ENCODE measurements at places on chromosomes 13 and 19.

DNA sequence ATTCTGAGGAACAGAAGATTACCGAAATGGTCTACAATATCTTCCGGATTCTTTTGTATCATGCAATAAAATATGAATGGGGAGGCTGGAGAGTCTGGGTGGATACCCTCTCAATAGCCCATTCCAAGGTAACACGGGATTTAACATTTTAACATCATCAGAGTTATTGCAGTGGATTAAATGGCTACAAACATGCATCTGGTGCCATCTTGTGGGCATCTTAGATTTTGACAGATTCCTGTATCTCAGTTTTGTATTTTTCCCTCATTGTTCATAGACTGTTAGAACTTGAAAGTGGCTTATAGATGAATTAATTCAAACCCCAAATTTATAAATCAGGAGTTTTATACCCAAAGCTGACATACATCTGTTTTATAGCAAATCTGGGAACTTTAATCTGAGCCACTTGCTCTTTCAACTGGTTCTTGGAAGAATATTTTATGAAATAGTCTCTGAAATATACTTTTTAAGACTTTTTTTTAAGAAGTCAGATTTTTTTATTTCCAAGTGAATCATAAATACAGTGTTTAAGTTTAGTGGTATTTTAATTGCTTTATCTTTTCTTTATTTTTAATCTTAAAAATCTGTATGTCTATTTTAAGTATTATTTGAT lies 215.2 kb downstream of the NBEA start:
- DNase-seq, result no peak

GRCh38 chr19:42065511-42065910 lies 4.5 kb downstream of the GRIK5 start:
- DNase-seq, result no peak

GRCh38 chr13:109454167-109454917 lies 332.0 kb downstream of the IRS2 start:
- DNase-seq, result no peak

- DNase-seq, result no peak
Observed at GRCh38 chr19:7460562-7460966, 28.3 kb downstream of the PEX11G start.

GRCh38 chr13:97627566-97627965 lies 193.6 kb downstream of the RAP2A start:
- no peak for DNase-seq

GRCh38 chr13:43876366-43876765 lies 3.2 kb downstream of the CCDC122 start:
- DNase-seq, result no peak

- no peak for DNase-seq
Observed at GRCh38 chr13:48840366-48840765, 135.3 kb upstream of the FNDC3A start.

- no peak for DNase-seq
Observed at GRCh38 chr13:26678796-26679195, 81.8 kb downstream of the GPR12 start.

DNA sequence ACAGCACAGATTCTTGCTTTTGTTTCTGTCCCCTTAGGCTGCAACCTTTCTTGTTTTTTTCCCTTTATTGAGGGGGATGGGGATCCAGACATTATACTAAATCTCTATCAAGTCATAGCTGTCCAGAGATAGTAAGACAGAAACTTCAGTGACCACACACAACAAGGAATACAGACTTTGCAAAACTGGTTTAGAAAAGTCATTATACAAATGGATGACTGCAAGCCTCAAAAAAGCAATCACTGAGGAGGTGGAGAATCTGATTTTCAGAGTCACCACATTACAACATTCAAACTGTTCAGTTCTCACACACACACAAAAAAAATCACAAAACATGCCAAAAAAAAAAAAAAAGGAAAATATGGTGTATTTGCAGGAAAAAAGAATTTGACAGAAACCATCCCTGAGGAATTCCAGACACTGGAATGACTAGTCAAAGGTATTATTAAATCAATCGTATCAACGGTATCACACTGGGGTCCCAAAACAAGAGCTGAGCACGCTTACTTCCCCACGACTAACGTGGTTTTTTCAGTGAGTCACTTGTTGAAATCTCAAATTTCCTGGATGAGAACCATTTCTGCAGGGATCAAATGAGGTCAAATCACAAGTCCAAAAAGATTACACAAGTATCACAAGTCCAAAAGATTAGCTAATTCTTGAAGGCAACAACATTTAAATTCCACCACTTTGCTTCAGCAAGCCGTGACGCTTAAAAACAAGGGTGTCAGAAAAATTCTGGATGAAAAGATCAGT lies 41.2 kb downstream of the USP12 start:
- DNase-seq, result no peak

DNA sequence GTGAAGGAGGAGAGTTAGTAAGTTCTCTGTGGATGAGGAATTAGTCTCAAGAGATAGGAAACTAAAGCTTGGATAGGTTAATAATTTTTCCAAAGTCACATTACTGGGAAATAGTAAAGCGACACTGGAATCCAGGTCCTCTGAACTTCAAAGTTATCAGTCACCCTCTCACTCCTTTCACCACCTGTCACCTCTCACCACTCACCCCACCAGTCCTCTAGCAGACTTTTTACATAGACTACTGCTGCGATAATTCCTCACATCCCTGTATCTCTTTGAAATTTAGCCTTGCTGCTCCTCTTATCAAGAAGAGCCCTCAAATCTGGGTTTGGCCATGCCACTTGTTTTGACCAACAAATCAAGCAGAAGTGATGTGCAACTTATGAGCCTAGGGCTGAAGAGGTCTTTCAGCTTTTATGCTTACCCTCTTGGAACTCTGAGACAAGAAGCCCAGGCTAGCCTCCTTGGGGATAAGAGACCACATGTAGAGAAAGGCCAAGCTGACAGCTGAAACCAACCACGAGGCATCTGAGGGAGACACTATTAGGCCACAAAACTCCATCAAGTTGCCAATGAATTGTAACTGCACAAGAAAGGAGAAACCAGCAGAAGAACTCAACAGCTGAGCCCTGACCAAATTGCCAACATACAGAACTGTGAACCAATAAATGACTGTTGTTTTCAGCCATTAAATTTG lies 41.2 kb downstream of the STARD13 start:
- no peak for DNase-seq

GRCh38 chr19:15529774-15530372 lies 21.5 kb downstream of the CYP4F22 start:
- DNase-seq, result no peak

DNA sequence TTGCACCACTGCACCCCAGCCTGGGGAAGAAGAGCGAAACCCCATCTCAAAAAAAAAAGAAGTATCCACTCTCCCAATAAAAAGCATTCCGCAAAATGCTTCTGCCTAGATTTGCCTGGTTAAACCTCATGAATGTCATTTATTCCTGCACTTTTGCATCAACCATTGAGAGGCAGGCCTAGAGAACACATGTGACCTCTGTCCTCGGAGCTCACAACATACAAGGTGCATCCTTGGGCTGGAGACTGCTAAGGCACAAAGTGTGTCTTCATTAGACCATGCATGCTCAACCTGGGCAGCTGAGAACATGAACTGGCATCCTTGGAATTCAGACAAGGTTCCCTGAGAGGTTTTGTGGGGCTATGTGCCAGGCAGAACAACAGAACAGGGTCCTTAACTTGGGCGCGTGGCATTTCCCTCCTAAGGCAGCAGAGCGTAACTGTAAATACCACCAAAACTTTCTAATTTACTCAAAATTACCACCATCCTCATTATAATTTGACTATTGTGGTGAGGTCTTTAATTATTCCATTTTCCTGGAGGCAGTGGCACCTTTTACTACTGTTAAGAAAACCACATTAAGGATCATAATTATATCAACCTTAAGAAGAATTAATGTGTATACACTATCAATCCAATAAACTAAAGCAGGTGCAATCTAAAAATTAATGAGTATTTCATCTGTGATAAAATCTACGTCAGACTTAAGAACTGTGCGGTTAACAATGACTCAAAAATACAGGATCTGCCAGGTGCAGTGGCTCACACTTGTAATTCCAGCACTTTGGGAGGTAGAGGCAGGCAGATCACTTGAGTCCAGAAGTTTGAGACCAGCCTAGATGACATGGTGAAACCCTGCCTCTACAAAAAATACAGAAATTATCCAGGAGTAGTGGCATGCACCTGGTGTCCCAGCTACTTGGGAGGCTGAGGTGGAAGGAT lies 13.8 kb downstream of the RCBTB1 start:
- DNase-seq, result no peak

DNA sequence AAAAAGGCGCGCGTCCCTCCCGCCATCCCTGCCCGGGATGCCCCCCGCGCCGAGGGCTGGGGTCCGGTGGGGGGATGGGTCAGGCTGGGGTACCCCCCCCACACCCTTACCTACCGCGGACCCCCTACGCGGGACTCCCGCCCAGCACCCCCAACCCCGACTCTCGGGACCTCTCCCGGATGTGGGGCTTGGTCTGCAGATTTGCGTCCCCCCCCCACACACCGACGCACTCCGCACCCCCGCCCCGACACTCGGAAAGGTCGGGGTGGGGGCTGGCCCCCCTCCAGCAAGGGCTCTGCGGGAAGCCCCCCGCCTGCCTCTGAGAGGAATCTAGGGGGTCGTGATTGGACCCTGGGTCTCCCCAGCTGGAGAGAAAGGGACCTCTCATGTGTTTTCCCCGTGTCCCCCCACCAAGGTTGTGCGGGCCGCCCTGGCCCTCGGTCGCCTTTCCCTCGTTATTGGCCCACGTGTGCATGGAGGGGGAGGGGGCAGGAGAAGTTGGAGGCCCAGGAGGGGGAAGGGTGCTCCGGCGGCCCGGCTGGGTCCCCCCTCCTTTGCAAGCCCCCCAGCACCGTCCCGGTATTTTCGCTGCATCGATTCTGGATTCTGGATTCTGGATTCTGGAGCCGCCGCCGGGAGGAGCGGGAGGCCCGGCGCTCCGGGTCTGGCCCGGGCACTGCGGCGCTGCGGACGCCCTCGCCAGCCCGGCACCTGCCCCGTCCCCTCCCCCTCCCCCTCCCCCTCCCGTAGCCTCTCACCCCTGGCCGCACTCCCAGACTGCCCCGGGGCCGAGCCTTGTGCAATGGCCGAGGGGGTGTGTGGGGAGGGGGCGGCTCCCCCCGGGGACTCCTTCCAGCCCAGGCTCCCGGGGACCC lies 607 bp downstream of the NFIC start:
- DNase-seq, result no peak

DNA sequence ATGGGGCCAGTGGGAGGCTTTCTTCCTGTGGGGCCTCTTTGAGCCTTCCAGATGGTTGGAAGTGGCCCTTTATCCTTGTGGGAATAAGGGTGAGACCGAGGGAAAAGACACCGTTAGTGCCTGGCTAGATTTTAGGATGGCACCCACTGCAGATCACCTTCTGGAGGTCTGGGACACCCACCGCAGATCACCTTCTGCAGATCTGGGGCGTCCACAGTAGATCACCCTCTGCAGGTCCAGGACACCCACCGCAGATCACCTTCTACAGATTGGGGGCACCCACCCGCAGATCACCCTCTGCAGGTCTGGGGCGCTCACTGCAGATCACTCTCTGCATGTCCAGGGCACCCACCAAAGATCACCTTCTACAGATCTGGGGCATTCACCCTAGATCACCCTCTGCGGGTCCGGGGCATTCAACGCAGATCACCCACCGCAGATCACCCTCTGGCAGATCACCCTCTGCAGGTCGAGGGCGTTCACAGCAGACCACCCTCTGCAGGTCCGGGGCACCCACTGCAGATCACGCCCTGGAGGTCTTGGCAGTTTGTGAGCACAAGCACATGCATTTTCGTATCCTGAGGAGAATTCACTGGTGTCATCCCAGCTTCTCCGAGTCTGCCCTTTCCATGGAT lies 153.4 kb upstream of the TSHZ3 start:
- DNase-seq, result no peak

- DNase-seq, result no peak
Observed at GRCh38 chr13:46035066-46035465, 17.5 kb downstream of the ZC3H13 start.

DNA sequence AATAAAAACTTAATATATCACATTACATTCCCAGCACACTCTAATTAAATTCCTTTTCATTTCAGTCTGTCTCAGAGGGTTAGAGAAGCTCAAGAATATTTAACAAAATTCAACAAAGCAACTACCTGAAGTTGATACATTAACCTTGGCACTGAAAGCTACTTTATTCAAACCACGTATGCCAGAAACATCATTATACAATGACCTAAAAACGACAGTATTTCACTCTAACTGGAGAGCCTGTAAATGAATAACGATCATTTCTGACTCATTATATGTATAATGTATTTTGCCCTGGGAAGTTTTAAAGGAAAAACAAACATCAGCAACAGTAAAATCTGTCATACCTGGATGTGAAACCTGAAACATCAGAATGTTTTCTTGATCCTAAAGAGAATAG lies 270.1 kb downstream of the SLITRK5 start:
- DNase-seq, result no peak

DNA sequence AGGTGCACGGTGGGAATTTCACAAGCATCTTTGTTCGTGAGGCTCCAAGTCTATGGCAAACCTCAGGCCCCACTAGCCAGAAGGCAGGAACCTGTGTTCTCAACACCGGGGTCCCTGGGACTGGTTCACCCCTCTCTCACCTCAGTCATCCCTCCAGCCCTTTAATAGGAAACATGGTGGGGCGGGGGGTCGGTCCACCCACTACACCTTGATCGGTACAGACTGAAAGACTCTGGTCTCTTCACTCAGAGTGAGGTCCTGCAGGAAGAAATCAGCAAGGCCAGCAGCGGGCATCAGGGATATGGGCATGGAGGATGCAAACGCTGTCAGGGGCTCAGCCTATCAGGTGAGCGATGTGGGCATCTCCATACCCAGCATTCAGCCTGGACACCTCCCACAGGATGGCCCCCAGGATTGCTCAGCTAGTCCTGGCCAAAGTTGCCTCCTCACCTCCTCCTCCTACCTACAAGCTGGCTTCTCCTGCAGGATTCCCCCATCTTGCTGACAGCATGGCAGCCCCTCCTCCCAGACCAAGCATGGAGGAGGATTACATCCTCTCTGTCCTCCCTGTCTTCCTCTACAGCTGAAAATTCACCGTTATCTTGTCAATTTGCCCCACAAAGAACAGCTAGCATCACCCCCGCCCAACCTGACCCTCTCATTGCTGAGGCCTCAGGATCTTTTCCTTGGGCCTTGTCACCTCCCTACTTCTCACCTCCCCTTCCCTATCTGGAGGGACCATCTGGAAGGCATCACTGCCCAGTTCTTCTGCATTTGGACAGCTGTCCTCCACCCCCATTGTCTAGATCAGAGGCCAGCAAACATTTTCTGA lies 37.3 kb upstream of the CD33 start:
- DNase-seq, result no peak
